ENCODE measurements at places on chromosomes 2 and 18. TPM values are rescaled to one million over a fixed set of nuclear protein-coding genes. Genes with fewer than 3 reads are reported as not detected.

DNA sequence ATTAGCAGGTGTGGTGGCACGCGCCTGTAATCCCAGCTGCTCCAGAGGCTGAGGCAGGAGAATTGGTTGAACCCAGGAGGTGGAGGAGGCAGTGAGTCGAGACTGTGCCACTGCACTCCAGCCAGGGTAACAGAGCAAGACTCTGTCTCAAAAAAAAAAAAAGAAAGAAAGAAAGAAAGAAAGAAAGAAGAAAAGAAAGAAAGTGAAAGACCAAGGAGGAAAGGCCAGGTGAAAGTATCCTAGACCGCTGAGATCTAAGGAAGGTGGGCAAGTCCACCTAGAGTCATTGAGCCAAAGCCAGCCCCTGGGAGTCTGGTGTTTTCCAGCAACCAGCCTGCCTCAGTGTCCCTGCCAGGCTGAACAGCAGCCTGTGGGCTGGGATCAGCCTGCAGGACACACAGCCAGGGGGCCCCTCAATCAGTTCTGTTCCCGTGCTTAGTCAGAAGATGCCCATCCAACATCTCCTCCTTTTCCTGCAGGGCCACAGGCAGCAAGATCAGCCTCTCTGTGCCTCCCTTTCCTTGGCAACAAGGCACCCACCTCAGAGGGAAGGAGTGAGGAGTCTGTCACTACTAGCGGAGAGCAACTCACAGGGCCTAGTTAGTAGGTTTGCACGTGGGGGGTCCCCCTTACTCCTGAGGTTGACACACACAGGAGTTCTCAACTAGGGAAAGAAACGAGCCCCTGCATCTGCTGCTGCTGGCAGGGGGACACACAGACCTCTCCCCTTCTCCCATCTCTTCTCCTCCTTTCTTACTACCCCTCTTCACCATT is 64.1 kb downstream of the SMAD7 start:
- no peak for DNase-seq

GRCh38 chr2:7026742-7027141 is 109.5 kb downstream of the RNF144A start:
- DNase-seq, result no peak

GRCh38 chr2:1864981-1865421 is 120.7 kb upstream of the PXDN start:
- no peak for DNase-seq

- DNase-seq, result no peak
Measured at GRCh38 chr2:211611061-211611518, 927.5 kb downstream of the ERBB4 start.

LDLRAD4 gene
- total RNA-seq, result 39.6 TPM

SERPINB4 gene
- not detected for total RNA-seq

ERBB4 gene
- 0.45 TPM for total RNA-seq

CXCR1 gene
- total RNA-seq, result 7.2 TPM

RGPD4 gene
- total RNA-seq, result not detected

C2orf74 gene
- 6.9 TPM for total RNA-seq

Measured in mesenteric fat pad (tissue), 1 donor.